Upper lobe of right lung (tissue), 1 donor: ENCODE measurements at places on chromosomes 3 and 15. TPM values are rescaled to one million over a fixed set of nuclear protein-coding genes. Genes with fewer than 3 reads are reported as not detected.
A peak's percentile ranks its signal among the peaks of the same experiment; 100 is the strongest.

Gene PLXND1
- 284 TPM for total RNA-seq

Gene CLEC3B
- total RNA-seq: 265 TPM

DNA sequence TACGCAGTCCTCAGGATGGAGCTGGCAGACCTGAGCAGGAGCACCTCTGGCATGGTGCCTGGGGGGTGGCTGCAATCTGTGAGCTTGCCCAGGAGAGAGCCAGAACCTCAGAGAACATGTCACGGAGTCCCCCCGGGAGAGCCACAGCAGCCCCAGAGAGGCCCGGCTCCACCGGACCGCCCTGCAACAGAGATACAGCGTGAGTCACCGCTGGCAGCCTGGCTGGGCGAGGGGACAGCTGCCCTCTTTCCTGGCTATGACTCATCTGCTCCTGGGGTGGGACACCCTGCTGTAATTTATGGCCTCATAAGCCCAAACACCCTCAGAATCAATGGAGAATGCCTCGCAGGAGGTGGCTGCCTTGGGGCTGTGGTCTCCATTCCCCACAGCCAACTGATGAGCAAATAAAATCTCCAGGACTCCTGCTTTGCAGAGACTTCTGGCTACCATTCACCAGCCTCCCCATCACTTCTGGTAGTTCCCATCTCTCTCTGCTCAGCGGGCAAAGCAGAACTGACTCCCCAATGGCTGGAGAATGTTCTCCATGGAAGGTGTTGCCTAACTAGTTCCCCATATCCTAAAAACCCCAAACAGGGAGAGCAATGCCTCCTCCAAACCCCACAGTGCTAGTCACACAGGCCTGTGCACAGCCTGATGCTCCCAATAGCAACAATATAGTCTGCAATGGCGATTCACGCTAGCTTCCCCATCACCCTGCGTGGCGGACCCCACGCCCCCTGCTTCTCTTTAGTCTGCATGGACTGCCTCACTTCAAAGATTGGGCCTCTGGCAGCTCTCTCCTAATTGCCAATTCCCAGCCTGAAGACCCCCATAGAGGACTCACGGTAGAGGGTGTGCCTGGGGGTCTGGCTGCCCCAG lies 21.6 kb downstream of the ACSBG1 start:
- H3K27ac ChIP-seq: no peak overlapping the region
- H3K27me3 ChIP-seq: no peaks in the 10 kb centered on the region
- H3K4me3 ChIP-seq: no peak overlapping the region
- H3K4me1 ChIP-seq: no peaks in the 10 kb centered on the region
- no peaks in the 10 kb centered on the region for H3K36me3 ChIP-seq
- DNase-seq: no peak

DNA sequence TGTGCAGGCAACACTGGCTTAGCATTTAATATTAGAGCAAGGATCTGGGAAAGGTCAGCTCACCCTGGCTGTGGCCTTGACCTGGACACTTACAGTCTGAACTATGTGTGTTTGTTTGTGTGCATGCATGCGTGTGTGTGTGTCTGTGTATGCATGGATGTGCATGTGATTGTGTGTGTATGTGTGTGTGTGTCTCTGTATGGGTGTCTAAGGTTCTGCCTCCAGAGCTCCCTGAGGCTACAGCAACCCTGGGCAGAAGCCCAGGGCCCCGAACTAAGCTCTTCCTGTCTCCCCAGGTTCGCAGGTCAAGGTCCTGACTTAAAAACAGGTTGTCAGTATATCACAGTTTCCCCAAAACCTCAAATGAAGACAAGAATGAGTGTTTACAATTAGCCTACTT lies 51.3 kb downstream of the SUSD5 start:
- no peaks in the 10 kb centered on the region for H3K36me3 ChIP-seq
- no peaks in the 10 kb centered on the region for H3K27me3 ChIP-seq
- H3K4me3 ChIP-seq: no peak overlapping the region
- no peaks in the 10 kb centered on the region for H3K4me1 ChIP-seq
- no peak for DNase-seq

- no peak for DNase-seq
- H3K4me3 ChIP-seq: no peak overlapping the region
- no peaks in the 10 kb centered on the region for H3K36me3 ChIP-seq
- peak overlapping the region; percentile 14 for H3K27ac ChIP-seq
Measured at GRCh38 chr3:169387751-169388696, 275.5 kb downstream of the MECOM start.

DNA sequence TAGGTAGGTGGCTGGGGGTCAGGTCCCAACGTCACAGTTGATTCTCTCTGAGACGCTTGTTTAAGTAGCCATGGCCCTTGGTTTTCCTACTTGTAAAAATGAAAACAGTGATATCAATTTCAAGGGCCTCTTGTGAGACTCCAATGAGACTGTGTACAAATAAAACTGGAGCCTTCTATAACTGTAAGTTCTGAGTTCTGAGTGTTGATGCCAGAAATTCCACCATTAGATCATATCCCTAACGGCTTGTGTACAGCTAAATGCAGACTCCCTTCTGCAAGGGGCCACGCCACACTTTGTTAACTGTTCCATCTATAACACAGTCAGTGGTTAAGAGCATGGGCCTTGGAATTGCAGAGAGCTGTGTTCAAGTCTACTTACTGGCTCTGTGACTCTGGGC lies 267.3 kb downstream of the TLE3 start:
- DNase-seq: no peak
- no peaks in the 10 kb centered on the region for H3K4me1 ChIP-seq
- no peaks in the 10 kb centered on the region for H3K27me3 ChIP-seq
- H3K27ac ChIP-seq: no peak overlapping the region

DNA sequence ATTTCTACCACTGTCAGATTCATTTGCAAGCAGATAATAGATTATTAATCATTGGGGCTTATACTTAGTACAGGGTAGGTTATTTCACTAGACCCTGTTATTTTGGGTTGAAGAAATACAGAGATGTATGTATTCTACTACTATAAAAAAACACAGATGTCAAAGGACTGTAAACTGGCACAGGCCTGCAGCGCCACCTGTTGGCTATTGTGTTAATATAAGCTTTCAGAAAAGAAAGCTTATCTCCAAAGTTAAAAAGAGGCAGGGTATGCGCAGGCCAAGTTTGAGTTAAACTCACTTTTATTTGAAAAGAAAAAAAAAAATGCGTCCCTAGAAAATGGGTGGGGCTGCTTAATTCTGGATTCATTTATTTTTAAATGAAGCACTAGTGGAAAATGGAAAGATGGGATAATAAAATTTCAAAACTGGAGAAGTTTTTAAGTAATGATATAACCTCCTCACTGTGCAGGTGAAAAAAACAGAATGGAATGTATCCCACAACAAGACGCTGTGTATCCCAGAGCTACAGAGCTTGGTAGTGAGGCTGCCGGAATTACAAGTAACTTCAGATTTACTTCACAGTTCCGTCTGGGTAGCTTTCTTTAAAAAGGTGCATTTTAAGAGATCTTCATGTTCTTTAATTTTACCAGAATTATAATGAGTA lies 407.2 kb upstream of the TGFBR2 start:
- no peaks in the 10 kb centered on the region for H3K27me3 ChIP-seq
- H3K4me1 ChIP-seq: no peaks in the 10 kb centered on the region
- no peaks in the 10 kb centered on the region for H3K36me3 ChIP-seq
- no peak overlapping the region for H3K4me3 ChIP-seq

DNA sequence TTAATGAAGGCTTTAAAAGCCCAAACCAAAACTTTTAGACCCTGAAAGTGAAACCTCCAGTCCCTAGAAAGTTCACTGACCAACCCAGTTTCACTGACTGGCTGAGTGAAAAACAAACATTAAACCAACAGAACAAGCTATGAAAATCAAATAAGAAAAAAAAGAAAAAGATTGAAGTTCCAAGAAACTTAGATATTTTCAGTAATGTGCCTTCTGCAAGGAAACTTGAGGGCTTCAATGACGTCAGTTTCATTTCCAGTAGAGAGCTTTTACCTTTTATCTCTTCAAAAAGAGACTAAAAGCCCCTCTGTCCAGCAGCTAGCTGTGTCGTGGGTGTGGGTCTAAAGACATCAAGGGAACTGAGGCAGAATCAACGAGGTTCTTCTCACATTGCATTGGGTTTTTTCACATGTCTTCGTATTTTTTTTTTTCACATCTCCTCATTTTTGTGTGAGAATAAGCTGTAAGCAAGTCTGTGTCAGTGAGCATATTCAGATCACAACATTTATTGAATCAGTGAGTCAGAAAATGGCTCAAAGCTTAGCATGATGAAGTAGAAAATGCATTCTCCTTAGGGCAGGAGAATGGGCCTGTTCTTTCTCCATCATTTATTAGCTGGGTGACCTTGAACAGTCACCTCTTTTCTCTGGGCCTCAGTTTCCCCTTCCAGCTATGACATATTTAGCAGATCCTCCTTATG lies 54.8 kb upstream of the BCL6 start:
- H3K36me3 ChIP-seq: no peaks in the 10 kb centered on the region

DNA sequence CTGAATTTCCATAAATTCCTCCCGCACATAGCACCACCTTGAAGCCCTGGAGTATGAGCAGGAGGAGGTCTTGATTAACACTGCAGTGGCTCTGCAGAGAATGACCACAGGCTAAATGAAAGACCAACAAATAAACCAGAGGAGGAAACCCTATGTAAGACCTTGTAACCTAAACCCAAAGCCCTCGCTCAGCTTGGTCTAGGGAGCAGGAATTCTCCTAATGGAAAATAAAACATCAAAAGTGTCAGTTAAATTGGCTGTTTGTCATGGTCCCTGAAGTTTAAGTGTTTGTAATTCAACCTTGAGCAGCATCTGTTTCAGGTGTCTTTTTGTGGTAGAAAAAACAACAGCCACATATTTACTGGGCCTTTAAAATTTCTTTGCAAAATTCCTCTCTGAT lies 9.2 kb upstream of the UBE2Q2 start:
- peaks cover 7% of the 10 kb centered on the region for H3K4me1 ChIP-seq
- no peak overlapping the region for H3K27ac ChIP-seq
- H3K4me3 ChIP-seq: no peak overlapping the region
- no peaks in the 10 kb centered on the region for H3K36me3 ChIP-seq
- DNase-seq: no peak

DNA sequence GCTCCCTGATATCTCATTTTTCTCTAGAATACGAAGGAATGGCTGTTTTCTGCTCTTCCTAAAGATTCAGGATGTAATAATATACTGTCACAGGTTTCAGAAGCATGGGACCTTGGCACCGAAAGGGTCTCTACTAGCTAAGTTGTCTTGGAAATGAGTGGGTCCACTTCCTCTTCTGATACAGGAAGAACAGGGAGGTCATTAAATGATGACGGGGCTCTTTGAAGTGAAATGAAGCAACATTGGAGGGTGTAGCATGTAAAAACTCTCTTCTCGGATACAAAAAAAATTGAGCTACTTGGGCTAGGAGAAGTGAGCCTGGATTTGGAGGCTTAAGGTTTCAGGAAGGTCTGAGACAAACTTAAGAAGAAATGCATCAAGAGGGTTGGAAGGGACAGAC lies 349.8 kb upstream of the TPRG1 start:
- no peaks in the 10 kb centered on the region for H3K27me3 ChIP-seq
- DNase-seq: no peak
- H3K36me3 ChIP-seq: no peaks in the 10 kb centered on the region
- no peak overlapping the region for H3K4me3 ChIP-seq
- peaks cover 19% of the 10 kb centered on the region for H3K4me1 ChIP-seq
- no peak overlapping the region for H3K27ac ChIP-seq
